ENCODE measurements at places on chromosomes 11 and 22. TPM values are rescaled to one million over a fixed set of nuclear protein-coding genes. Genes with fewer than 3 reads are reported as not detected.

The FXYD6 gene
- total RNA-seq = 272 TPM

The ACTN3 gene
- total RNA-seq = 0.26 TPM

DNA sequence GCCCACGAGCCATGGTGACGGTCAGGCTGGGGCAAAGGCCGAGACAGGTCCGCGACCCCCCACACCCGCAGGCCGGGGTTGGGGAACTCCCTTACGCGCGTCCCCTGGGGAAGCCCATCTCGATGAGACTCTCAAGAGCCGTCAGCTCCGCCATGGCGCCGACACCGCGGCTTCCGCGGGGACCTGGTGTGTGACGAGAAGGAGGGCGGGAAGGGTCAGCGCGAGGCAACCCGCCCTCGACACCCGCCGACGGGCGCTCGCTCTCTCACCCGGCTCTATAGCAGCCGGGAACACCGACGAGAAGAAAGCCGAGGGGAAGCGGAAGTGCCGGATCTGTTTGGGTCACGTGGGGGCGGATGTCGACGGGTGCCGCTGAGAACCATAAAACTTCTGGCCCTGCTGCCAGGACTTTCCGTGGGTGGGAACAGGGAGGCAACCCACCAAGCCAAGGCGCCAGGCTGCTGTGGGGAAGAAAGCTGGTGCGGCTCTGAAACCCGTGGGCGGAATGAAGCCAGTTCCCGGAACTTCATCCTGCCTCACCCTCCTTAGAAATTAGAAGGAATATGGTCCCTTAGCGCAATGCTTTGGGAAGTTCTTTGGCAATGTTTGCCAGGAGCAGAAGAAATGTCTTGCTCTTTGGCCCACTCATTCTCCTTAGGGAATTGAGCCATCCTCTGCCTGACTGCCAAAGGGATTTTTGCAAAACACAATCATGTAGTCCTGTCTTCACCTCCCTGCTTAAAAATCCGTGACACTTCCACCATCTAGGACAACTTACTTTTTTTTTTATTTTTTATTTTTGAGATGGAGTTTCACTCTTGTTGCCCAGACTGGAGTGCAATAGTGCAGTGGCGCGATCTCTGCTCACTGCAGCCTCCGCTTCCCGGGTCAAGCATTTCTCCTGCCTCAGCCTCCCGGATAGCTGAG lies at the start of gene UBXN1:
TSS of gene UBXN1 (minus strand) at position 304 of the 927 bp plus-strand sequence. CDS start at position 154, 150 bp downstream.
- peaks cover 3% of the 10 kb centered on the region for H3K4me1 ChIP-seq
- no peaks in the 10 kb centered on the region for H3K27me3 ChIP-seq
- no peaks in the 10 kb centered on the region for H3K36me3 ChIP-seq
- peak; percentile 90 for DNase-seq
- H3K4me3 ChIP-seq = peak within 1 kb of the TSS; percentile 60
- H3K27ac ChIP-seq = peak within 1 kb of the TSS; percentile 82

The PHOX2A gene
- total RNA-seq = not detected

DNA sequence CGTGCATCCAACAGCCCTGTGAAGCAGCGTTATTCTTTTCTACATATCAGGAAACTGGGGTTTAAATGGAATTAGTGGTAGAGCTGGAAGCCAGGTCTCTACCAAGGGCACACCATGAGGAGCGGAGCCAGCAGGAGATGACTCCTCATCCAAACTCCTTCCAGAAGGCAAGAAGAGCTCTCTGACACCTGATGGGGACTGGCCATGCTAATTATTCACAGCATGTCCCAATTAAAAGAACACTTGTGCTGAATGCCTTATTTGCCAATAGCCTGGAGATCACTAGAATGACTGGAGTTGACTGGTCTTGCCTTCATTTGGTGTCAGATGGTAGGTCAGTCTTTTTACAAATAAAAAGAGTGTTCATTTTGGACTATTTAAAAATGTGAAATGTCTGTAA lies 32.9 kb upstream of the SLN start:
- no peaks in the 10 kb centered on the region for H3K36me3 ChIP-seq
- no peaks in the 10 kb centered on the region for H3K27me3 ChIP-seq
- no peaks in the 10 kb centered on the region for H3K4me1 ChIP-seq
- no peak overlapping the region for H3K4me3 ChIP-seq
- no peak for DNase-seq

The TEX12 gene
- total RNA-seq = 1.3 TPM

The APOA1 gene
- total RNA-seq = 36.6 TPM

DNA sequence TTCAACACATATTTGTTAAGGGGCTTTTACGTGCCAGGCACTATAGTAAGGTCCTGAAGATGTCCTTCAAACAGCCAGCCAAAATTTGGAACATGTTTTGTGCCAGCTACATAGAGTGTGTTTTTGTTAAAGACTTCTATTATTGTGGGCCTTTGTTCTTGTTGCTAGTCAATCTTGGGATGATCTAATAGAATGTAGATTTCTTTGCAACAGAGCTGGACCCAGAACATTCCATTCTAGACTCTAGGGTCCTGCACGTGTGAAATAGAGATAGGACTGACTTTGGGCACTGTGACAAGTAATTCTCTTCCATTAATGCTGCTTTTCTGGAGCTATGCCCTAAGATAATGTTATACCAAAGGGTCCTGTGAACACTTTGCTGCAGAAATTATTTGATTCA lies 16.9 kb upstream of the IPO7 start:
- peaks cover 4% of the 10 kb centered on the region for H3K4me1 ChIP-seq
- no peak overlapping the region for H3K27ac ChIP-seq
- no peaks in the 10 kb centered on the region for H3K27me3 ChIP-seq
- H3K36me3 ChIP-seq = no peaks in the 10 kb centered on the region

DNA sequence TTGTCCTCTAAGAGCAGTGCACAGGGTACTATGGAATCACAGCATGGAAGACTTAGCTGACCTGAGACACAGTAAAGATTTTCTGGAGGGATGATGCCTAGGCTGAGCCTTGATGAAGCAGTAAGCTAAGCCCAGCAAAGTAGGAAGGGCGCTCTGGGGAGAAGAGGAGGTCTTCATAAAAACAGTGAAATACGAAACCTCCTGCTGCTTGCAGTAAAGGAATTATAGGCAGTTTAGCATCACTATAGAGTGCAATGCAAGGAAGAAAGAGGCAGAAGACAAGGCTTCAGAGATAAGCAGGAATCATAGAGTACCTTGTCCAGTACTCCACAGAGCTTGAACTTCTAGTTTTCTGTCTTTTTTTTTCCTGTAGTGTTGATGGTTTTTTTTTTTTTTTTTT lies 555.7 kb upstream of the CADM1 start:
- no peak overlapping the region for H3K4me3 ChIP-seq
- no peak for DNase-seq
- no peaks in the 10 kb centered on the region for H3K27me3 ChIP-seq
- H3K4me1 ChIP-seq = no peaks in the 10 kb centered on the region

The PIK3IP1 gene
- total RNA-seq = 13.6 TPM

- H3K27ac ChIP-seq = no peak overlapping the region
- H3K36me3 ChIP-seq = no peaks in the 10 kb centered on the region
- DNase-seq = no peak
- no peaks in the 10 kb centered on the region for H3K27me3 ChIP-seq
- H3K4me1 ChIP-seq = no peaks in the 10 kb centered on the region
Measured at GRCh38 chr22:49600891-49601431, 226.7 kb downstream of the BRD1 start.

DNA sequence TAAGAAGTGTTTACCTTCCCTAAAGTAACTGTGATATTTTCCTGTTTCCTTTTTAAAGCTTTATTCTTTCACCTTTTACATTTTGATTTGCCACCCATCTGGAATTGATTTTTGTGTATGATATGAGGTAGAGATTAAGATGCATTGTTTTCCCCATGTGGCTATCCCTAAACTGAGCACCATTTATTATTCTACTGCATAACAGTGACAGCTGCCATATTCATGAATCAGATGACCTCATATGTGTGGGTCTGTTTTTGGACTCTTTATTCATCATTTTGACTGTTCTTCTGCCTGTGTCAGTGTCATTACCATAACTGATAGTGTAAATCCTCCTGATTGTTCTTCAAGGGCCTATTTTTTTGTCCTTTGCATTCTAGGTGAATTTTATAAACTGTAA lies 50.8 kb downstream of the HIPK3 start:
- DNase-seq = no peak
- no peak overlapping the region for H3K4me3 ChIP-seq
- no peaks in the 10 kb centered on the region for H3K27me3 ChIP-seq
- H3K27ac ChIP-seq = no peak overlapping the region

DNA sequence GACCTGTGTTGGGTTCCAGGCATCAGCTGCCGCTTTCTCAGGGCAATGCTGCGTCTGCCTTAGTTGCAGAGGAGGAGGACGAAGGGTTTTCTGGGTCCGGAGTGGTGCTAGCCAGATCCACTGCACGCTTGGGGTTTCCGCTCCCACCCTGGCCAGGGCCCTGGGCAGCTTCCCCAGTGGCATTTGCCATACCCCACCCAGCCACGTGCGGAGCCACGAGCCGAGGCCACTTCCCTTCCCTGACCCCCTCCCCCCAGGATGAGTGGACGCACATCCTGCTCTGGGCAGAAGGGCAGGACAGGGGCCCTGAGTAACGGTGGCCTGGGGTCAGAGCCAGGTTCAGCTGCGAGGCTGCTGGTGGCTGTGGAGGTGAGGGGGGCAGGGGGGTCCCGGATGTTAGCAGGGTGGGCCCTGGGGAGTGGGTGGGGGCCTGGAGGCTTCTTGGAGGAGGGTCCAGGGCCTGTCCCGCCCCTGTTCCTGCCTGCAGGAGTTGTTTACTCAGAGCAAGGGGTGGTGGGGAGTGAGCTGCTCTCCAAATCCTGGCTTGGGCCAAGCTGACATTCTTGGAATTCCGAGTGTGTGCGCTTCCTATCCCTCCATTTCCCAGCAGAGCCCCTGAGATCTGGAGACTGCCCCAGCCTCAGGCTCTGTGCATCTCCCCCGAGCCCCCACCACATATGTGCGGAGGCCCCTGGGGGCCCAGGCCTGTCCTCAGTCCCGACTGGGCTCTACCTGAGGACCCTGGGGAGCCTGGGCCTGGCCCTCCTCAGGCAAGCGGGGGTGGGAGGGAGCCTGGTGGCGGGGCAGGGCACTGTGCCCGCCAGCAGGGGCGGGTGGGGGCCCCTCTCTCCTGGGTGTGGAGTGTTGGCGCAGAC lies 1.4 kb downstream of the TSPAN4 start:
- H3K4me3 ChIP-seq = peak overlapping the region; percentile 49
- H3K27me3 ChIP-seq = no peaks in the 10 kb centered on the region
- peaks cover 28% of the 10 kb centered on the region for H3K4me1 ChIP-seq
- peak; percentile 90 for DNase-seq
- peak overlapping the region; percentile 92 for H3K27ac ChIP-seq

The HOATZ gene
- 2.0 TPM for total RNA-seq

GRCh38 chr22:43094085-43094484 lies 4.9 kb upstream of the TTLL1 start:
- H3K4me3 ChIP-seq = no peak overlapping the region
- H3K27me3 ChIP-seq = no peaks in the 10 kb centered on the region
- H3K27ac ChIP-seq = no peak overlapping the region

DNA sequence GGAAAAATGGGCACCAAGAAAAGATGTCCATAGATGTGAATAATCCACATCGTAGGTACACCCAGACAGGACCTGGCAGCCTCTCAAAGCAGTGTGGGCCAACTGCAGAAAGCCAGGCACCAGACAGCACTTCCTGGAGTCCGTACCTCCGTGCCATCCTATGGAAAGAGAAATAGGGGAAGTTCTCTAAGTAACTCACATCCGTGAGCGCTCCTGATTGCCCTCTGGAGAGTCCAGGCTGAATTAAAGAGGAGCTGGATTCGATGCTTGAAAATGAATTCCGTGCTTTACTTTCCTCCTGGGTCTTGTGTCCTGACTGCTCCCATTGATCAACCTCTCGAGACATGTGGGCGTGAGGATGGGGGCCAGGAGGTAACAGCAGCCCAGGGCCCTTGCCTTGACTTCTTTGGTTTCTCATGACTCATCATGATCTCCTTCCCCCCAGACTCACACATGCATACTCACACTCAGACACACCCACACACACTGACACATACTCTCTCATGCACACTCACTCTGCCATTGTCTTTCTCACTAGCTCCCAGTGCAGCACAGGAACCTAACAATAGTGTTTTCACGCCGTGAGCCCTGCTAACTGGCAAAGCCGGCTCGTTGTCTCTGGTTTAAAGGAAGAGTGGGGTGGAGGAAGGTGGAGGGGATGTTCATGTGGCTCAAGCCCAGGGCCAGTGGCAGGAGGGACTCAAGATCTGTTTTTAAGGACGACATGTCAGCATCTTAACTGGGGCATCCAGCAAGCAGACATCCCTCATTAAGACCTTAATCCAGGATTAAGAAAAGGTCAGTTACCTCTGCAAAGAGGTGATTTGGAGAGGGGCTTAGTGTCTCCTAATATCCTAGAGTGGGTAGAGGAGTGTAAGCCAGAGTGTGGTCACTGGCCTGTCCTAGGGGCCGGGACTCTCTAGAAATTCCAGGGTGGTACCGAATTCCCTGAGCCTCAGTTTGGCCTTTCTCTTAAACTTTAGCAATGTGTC lies 104.2 kb downstream of the SCN3B start:
- no peaks in the 10 kb centered on the region for H3K4me1 ChIP-seq
- no peak overlapping the region for H3K27ac ChIP-seq
- no peaks in the 10 kb centered on the region for H3K36me3 ChIP-seq
- H3K27me3 ChIP-seq = no peaks in the 10 kb centered on the region
- no peak overlapping the region for H3K4me3 ChIP-seq
- DNase-seq = no peak

GRCh38 chr11:27719546-27719925 lies 19.3 kb upstream of the BDNF start:
- no peak overlapping the region for H3K27ac ChIP-seq
- no peaks in the 10 kb centered on the region for H3K36me3 ChIP-seq
- H3K4me1 ChIP-seq = peaks cover 14% of the 10 kb centered on the region
- H3K4me3 ChIP-seq = no peak overlapping the region

DNA sequence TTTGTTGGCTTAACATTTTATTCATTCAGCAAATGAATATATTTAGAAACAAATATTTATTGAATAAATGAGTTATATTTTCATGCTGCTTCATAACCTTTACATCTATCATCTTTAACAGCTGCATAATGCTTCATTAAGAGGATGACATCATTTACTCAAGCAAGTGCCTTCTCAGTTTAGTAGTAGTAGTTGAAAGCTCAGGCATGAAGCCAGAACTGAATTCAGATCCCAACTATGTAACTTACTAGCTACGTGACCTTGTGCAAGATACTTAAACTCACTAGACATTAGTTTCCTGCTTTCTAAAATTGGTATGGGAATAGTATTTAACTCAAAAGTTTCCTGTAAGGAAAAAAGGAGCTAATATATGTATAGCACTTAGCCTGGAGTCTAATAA lies 90.3 kb downstream of the TMPRSS5 start:
- no peaks in the 10 kb centered on the region for H3K27me3 ChIP-seq
- H3K4me1 ChIP-seq = no peaks in the 10 kb centered on the region
- H3K4me3 ChIP-seq = no peak overlapping the region

Data from ovary (tissue), 10 donors.